ENCODE measurements at places on chromosomes 1 and 21.
A peak's percentile ranks its signal among the peaks of the same experiment; 100 is the strongest.

- no peak for DNase-seq
These were observed 101.5 kb downstream of the ATP1B1 start for GRCh38 chr1:169207797-169208520.

DNA sequence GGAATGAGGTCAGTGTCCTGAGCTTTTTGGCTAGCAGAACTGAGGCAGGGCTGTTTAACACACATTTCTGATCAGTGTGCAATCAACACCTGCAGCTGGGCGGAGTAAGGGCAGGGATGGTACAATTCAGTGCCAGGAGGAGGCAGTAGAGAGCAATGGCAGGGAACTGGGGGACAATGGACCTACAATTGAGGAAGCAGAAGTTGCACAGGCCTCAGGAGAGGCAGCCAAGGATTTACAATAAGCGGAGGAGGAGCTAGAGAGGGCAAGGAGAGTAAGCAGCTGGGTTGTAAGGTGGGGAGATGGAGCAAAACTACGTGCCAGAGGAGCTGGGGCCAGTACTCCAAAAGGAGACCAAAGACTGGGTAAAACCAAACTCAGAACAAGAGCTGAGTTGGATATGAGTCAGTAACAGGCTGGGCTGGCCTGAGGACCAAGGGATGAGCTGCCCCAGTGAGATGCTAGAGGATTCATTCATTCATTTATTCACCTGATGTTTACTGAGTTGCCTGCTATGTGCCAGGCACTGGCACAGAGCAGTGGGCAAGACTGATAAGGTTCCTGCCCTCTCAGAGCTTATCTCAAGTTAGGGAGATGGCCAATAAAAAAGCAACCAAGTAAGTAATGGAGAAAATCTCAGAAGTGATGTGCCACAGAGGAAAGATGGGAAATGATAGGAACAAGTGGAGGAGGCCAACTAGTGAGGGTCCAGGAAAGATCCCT is 10.4 kb upstream of the GALE start:
- DNase-seq = no peak

DNA sequence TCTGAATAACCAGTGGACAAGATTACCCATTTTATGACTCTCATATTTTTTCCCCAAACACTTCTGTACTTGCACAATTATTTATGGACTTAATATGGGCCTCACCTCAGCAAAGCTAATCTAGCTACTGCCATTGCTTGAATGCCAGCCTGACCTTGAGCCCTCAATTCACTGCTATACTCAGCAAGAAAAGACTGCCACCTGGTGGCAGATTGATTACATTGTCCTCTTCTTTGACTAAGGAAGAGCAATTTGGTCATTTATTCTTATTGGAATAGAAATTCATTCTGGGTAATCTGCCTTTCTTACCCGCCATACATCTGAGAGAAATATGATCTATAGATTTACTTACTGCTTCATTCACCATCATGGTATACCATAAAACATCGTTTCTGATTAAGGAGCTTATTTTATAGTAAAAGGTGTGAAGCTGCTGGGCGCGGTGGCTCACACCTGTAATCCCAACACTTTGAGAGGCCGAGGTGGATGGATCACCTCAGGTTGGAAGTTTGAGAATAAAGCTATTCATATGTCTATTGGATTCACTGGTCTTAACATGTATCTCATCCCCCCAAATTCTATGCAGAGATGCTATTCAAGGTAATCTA is 32.9 kb upstream of the DIPK1A start:
- DNase-seq = no peak

DNA sequence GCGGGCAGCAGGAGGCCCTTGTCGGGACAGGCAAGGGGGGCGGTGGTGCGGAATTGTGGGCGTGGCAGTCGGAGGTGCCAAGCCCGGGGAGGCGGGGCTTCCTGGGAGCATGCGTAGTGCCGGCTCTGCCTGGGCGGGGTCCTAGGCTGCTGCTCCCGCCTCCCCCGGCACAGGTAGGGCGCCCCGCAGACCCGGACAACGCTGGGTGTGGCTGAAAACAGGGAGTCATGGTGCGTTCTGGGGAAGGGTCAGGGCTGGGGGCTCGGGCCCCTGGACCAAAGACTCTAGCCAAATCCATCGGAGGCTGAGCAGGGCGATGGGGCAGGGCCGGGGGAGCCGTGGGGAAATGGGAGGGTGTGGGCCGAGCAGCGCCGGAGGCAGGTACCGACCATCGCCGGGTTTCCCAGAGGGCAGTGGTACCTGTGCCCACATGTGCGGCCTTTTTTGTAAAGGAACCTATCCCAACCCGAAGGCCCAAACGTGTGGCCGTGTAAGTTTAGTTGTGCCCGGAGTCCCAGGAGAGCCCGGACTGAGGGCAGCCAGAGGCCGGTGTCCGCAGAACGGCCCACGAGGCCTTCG is 231.9 kb downstream of the SDCCAG8 start:
- no peak for DNase-seq

- no peak for DNase-seq
These were observed 49.0 kb downstream of the NRIP1 start for GRCh38 chr21:15015622-15016471.

DNA sequence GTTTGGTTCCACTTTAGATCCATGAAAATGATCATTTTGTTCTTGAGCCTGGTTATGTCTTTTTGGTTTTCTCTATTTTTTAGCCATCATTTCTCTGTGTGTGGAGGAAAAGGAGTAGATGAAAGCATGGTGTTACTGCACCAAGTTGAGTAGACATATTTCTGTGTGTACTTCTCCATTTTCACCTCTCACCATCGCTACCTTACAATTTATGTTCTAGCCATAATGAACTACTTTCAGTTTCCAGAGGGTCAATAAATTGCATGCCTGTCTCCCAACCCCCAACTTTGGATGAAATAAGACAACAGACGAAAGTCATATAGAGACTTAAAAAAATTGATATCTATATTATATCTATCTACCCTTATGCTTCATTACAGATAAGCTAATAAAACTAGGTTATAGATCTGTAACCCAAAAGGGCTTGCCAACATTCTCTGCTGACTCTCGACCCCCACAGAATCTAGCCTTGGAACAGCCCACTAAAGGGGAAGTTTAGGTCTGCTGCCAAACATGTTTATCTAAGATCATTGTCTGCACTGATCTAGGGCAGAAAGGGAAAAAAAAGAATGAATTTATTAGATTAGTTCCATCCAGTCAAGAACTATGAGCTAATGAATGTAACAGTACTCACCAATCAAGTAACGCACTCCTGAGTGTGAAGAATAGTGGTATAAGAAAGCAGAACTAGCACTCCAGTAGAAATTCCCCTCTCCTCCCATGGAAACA is 7.5 kb upstream of the MAN1A2 start:
- no peak for DNase-seq

- DNase-seq = no peak
These were observed 23.4 kb downstream of the ENAH start for GRCh38 chr1:225629483-225629882.

DNA sequence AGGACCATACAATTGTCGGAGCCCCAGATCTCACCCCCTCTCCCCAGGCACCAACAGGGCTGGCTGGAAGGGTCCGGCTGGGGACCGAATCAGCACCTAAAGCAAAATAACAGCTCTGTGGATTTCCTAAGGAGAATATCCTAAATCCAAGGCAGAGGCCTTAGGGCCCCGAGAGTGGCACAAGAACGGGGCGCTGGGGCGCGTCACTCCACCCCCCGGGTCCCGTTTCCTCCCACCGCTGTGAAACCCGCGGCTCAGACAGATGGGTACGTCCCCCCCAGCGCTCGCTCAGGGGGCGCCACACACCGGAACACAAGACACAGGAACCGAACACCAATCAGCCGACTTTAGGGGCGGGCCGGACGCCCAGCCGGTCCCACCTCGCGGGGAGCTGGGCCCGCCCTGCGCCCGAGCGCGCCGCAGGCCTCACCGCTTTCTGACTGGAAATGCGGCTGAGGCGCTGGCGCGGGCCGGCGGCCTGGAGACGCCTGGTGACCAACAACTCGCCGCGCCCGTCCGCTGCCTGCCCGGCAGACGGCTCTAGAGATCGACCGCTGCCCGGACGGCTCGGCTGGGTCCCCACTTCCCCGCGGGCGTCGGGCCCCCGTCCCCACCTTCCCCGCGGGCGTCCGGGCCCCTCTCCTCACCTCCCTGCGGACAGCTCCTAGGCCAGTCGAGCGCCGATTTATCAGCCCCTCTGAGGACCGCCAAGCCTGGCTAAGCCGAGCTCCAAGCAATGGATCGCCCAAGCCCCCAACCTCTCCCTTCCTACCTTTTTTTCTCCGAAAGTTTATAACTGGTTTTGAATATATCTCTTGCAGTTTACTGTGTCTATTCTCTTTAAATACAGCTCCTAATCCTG is at the start of gene HFM1:
HFM1 (minus strand) TSS at position 687 of the 862 bp plus-strand sequence. CDS start 3,755 bp downstream, outside the sequence.
- DNase-seq = peak; percentile 79

DNA sequence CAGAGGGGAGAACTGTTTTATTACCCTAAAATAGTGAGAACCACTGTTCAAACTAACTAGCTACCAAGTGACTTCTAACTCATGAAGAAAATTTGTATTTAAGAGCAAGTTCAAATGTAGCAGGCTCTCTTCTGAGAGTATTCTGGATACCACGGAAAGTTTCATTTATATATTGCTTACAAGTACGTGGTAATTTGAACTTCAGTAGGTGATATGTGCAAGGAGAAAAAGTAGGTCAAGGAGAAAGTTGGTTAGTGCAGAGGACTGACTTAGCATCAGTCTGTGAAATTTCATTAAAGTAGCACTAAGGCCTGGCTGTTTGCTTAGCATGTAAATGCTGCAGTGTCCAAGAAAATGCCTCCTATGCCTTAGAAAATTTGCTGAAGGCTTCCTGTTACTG is 16.7 kb downstream of the SERPINC1 start:
- no peak for DNase-seq

DNA sequence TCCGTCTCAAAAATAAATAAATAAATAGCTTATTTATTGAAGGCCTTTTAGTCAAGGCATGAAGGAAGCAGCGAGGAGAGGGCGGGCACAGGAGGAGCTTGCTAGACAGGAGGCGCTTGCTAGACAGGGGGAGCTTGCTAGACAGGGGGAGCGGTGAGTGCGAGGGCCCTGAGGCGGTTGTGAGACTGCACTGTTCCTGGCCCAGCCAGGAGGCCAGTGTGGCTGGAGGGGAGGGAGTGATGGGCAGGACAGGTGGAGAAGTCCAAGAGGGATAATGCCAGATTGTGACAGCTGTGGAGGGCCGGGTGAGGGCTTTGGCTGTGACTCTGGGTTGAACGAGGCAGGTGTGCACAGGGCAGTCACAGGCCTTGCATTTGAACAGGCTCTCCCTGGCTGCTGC is 18.2 kb downstream of the KIF17 start:
- peak; percentile 58 for DNase-seq

DNA sequence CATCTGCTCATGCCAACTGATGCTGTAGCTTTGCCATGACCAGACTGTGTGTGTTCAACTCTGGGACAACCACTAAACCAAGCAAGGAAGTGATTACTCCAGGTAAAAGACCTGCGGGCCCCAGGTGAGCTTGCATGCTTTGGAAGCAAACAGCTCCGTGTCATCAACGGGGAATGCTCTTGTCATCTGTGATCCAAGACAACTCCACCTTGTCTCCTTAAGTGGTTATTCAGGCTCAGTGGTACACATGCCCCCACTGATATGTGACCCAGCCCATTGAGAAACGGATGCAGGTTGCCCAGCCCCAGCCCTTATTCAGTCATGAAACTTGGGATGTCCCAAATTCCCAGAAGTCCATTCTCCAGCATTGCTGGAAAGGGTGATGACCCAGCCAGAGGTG is 89.0 kb downstream of the TIAM1 start:
- no peak for DNase-seq
